T-helper 1 cell (primary cell): ENCODE measurements at places on chromosomes 6 and 20.

- DNase-seq, result no peak
Measured at GRCh38 chr6:122809001-122809400, 19.9 kb downstream of the SMPDL3A start.

DNA sequence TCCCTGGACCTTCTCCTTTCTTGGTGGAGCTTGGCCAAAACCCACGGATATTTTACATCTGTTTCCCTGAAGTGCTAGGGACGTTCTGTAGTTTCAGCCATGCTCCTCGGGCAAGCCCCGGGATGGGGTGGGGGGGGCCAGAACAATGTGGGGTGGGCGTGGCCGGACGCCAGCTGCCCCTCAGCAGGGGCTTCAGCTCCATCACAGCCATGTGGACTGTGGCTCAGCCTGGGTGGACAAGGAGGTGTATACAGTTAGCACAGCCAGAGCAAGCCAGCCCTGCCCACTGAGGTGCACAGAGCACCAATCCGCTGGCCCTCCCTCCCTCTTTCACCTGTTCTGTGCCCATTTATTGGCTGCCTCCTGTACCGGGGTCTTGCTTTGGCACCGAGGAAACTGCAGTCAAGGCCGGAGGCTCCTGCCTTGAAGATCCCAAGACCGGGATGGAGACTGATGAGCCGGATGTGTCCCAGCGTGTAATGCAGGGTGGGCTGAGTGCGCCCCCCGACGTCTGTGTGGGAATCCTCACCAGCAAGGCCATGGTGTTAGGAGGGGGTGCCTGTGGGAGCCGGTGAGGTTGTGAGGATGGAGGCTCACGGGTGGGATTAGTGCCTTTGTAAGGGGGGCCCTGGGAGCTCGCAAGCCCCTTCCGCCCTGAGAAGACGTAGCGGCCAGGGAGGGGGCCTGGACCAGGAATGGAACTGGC is 28.0 kb downstream of the FRMD1 start:
- DNase-seq, result no peak

GRCh38 chr6:52325695-52326471 is 36.1 kb upstream of the PAQR8 start:
- no peak for DNase-seq

GRCh38 chr6:168709390-168709789 is 268.4 kb downstream of the SMOC2 start:
- DNase-seq, result no peak

GRCh38 chr6:157269261-157269794 is 54.0 kb downstream of the TMEM242 start:
- no peak for DNase-seq

DNA sequence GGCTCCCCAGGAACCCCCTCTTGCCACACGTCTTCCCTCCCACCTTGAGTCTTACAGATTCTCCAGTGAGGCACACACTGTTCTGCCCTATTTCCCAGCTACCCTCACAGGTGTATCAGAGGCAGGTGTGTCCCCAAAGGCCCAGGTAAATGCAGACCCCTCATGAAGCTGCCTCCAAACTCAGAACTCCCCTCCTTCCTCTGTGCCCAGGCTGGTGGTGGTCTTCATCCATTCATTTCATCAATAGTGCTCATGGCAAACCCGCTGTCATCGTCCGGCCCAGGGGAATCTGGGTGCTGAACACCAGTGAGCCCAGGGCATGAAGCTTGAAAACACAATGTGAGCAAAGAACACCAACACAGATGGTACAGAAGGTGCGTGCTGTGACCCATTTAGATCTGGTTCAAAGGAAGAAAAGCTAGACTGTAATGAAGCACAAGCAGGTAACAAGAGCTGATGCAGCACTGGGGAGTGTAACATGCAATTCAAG is 213.1 kb downstream of the SYNDIG1 start:
- no peak for DNase-seq

DNA sequence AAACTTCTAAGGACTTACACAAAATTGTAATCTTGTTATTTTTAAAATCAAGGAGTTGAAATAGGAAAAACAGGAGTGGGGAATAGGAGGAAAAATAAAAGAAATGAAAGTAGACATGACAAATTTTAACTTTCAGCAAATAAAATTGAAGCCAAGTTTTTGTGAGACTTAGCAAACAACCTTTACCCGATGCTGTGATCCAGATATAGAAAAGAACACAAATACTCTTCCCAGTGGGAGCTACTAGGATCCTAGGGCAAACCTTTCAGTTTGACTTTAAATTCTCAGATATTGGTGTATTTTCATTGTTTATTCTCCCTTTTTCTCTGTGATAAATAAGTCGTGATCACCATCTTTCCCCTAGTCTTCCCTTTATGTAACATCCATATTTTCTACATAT is 968.7 kb upstream of the CITED2 start:
- DNase-seq, result no peak
